ENCODE measurements at places on chromosomes 16 and 17.

GRCh38 chr16:68426347-68426652 lies 22.0 kb downstream of the SMPD3 start:
- H3K4me1 ChIP-seq, result no peaks in the 10 kb centered on the region
- H3K4me3 ChIP-seq, result no peak overlapping the region
- H3K36me3 ChIP-seq, result no peaks in the 10 kb centered on the region
- H3K27ac ChIP-seq, result no peak overlapping the region
- DNase-seq, result no peak
- no peaks in the 10 kb centered on the region for H3K27me3 ChIP-seq

DNA sequence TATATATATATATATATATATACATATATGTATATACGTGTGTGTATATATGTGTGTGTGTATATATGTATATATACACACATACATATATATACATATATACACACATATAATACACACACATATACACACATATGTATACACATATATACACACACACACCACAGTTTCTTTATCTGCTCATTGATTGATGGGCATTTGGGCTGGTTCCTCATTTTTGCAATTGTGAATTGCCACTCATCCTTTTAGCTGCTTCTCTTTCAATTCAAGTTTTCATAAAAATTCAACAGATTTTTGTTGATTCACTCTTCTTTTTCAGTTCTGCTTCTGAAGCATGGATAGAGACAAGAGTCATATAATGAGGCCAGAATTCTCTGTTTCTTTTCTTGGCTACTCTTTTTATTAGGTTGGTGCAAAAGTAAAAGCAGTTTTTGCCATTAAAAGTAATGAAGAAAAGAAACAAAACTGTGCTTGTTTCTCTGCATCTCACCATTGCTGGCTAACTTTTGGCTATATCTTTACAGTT lies 44.5 kb downstream of the SLFN5 start:
- H3K36me3 ChIP-seq, result no peaks in the 10 kb centered on the region
- no peaks in the 10 kb centered on the region for H3K4me1 ChIP-seq
- DNase-seq, result no peak
- H3K4me3 ChIP-seq, result no peak overlapping the region

- H3K36me3 ChIP-seq, result peaks cover 12% of the 10 kb centered on the region
- H3K4me1 ChIP-seq, result no peaks in the 10 kb centered on the region
- H3K4me3 ChIP-seq, result no peak overlapping the region
- H3K27ac ChIP-seq, result no peak overlapping the region
- no peak for DNase-seq
- H3K27me3 ChIP-seq, result no peaks in the 10 kb centered on the region
These were observed 49.2 kb downstream of the PDPK1 start for GRCh38 chr16:2586901-2587480.

DNA sequence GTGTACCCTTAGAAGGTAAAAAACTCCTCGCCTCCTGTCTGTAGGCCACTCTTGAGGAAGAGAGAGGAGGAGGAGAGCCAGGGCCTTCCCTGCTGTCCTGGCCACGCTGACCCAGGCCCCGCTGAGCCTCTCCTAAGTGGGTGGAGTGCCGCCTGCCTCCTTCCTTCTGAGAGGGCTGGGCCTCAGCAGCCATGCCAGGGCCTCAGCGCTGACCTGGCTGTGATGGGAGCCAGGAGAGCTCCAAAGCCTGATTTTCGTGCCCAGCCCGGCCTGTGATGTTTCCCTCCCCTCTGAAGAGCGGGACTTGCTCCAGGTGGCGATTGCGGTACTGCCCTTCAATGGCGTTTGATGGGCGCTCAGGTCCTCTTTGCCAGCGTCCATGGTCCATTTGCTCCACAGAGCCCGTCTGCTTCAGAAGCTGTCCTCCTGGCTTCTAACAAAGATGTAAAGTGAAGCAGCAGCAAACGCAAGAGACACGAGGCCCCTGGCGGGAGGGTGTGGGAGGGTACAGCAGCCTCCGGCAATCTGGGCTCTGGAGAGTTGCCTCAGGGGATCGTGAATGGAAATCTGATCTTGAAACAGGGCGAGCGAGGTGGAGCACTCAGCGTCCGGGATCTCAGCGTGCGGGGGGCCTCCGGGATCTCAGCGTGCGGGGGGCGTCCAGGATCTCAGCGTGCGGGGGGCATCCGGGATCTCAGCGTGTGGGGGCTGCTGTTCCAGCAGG lies 93.5 kb downstream of the NPIPB11 start:
- peak overlapping the region; percentile 16 for H3K27ac ChIP-seq
- no peak overlapping the region for H3K4me3 ChIP-seq
- H3K27me3 ChIP-seq, result no peaks in the 10 kb centered on the region
- H3K4me1 ChIP-seq, result peaks cover 26% of the 10 kb centered on the region
- no peak for DNase-seq
- H3K36me3 ChIP-seq, result no peaks in the 10 kb centered on the region

GRCh38 chr17:46986366-46986765 lies 7.3 kb upstream of the RPRML start:
- no peak overlapping the region for H3K4me3 ChIP-seq
- DNase-seq, result no peak
- H3K36me3 ChIP-seq, result no peaks in the 10 kb centered on the region
- no peak overlapping the region for H3K27ac ChIP-seq
- no peaks in the 10 kb centered on the region for H3K27me3 ChIP-seq

GRCh38 chr17:14044702-14045101 lies 24.6 kb upstream of the COX10 start:
- no peaks in the 10 kb centered on the region for H3K4me1 ChIP-seq
- no peak for DNase-seq
- H3K27me3 ChIP-seq, result no peaks in the 10 kb centered on the region
- H3K27ac ChIP-seq, result no peak overlapping the region

GRCh38 chr17:64217249-64217691 lies 45.8 kb downstream of the TEX2 start:
- H3K27ac ChIP-seq, result peak overlapping the region; percentile 71
- no peaks in the 10 kb centered on the region for H3K27me3 ChIP-seq
- peaks cover 50% of the 10 kb centered on the region for H3K4me1 ChIP-seq
- no peak for DNase-seq
- no peak overlapping the region for H3K4me3 ChIP-seq

GRCh38 chr17:71113347-71113746 lies 944.0 kb downstream of the KCNJ2 start:
- no peak overlapping the region for H3K27ac ChIP-seq
- no peaks in the 10 kb centered on the region for H3K4me1 ChIP-seq
- no peaks in the 10 kb centered on the region for H3K36me3 ChIP-seq
- H3K4me3 ChIP-seq, result no peak overlapping the region

GRCh38 chr16:50178491-50178941 lies 25.4 kb downstream of the TENT4B start:
- H3K4me3 ChIP-seq, result no peak overlapping the region
- no peaks in the 10 kb centered on the region for H3K36me3 ChIP-seq
- H3K4me1 ChIP-seq, result peaks cover 33% of the 10 kb centered on the region
- H3K27me3 ChIP-seq, result no peaks in the 10 kb centered on the region
- DNase-seq, result no peak

DNA sequence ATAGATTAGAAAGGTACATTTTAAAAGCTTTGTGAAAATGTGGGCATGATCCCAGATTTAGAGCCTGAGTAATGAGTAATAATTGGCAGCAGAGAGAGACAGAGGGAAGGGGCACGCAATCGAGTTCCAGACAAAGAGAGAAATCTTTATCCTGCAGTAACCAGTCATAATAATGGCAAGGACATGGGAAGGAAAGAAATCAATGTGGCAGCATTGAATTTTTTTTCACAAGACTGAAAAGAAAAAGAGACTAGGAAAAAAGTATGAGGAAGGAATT lies 790.8 kb upstream of the SOX9 start:
- no peak for DNase-seq
- H3K4me1 ChIP-seq, result peaks cover 21% of the 10 kb centered on the region
- no peaks in the 10 kb centered on the region for H3K27me3 ChIP-seq
- no peak overlapping the region for H3K4me3 ChIP-seq
- H3K36me3 ChIP-seq, result no peaks in the 10 kb centered on the region
- H3K27ac ChIP-seq, result no peak overlapping the region

- no peaks in the 10 kb centered on the region for H3K27me3 ChIP-seq
- peak overlapping the region; percentile 91 for H3K27ac ChIP-seq
- H3K4me3 ChIP-seq, result no peak overlapping the region
- no peak for DNase-seq
- H3K4me1 ChIP-seq, result peaks cover 93% of the 10 kb centered on the region
These were observed 3.1 kb downstream of the MMP15 start for GRCh38 chr16:58028541-58029070.

DNA sequence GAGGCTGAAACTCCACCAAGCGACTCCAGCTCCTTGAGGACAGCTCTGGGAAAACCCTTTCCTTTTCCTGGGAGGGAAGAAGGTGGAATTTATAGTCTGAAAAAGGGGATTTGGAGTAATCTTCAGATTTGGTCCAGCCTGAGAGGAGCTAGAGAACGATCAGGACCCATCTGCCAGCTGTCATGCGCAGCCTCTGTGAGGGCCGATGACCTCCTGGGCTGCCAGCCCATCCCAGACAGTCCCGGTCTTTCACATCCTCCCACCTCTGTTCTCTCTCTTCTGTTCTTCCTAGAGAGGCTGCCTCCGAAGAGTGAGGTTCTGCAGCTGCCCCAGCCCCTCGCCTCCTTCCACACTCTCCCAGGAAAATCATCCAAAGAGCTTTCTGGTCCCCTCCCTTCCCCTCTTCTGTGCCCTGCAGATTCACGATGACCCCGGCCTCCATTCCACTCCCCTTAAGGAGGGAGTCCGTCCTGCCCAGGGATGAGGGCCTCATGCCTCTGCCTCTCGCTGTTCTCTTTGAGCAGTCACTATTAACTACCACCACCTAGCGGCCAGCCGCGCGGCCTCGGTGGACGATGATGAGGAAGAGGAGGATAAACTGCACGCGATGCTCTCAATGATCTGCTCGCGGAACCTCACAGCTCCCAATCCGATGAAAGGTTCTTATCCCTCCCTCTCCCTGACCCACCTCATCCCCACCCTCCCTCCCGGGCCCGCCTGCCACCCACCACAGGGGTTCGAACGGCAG lies 29.6 kb downstream of the SGSM2 start:
- H3K27me3 ChIP-seq, result no peaks in the 10 kb centered on the region
- no peak for DNase-seq
- no peak overlapping the region for H3K4me3 ChIP-seq
- no peaks in the 10 kb centered on the region for H3K4me1 ChIP-seq

GRCh38 chr17:30915833-30916611 lies 5.7 kb upstream of the ADAP2 start:
- peaks cover 9% of the 10 kb centered on the region for H3K4me1 ChIP-seq
- no peaks in the 10 kb centered on the region for H3K36me3 ChIP-seq
- no peak for DNase-seq
- no peaks in the 10 kb centered on the region for H3K27me3 ChIP-seq

- no peak overlapping the region for H3K4me3 ChIP-seq
- H3K27me3 ChIP-seq, result no peaks in the 10 kb centered on the region
- no peaks in the 10 kb centered on the region for H3K4me1 ChIP-seq
- H3K36me3 ChIP-seq, result no peaks in the 10 kb centered on the region
These were observed 18.1 kb downstream of the PIPOX start for GRCh38 chr17:29061036-29061435.

GRCh38 chr17:80102664-80103448 lies 1.5 kb downstream of the GAA start:
- no peaks in the 10 kb centered on the region for H3K36me3 ChIP-seq
- no peak overlapping the region for H3K27ac ChIP-seq
- H3K4me1 ChIP-seq, result peaks cover 10% of the 10 kb centered on the region
- DNase-seq, result no peak
- no peak overlapping the region for H3K4me3 ChIP-seq
- H3K27me3 ChIP-seq, result no peaks in the 10 kb centered on the region

- H3K27ac ChIP-seq, result no peak overlapping the region
- H3K4me1 ChIP-seq, result peaks cover 11% of the 10 kb centered on the region
- H3K27me3 ChIP-seq, result peaks cover 7% of the 10 kb centered on the region
- H3K4me3 ChIP-seq, result no peak overlapping the region
These were observed 6.1 kb upstream of the ARHGAP23 start for GRCh38 chr17:38421871-38422827.

- H3K36me3 ChIP-seq, result no peaks in the 10 kb centered on the region
- no peak overlapping the region for H3K27ac ChIP-seq
- H3K4me1 ChIP-seq, result peaks cover 41% of the 10 kb centered on the region
These were observed 3.5 kb downstream of the FMNL1 start for GRCh38 chr17:45225051-45225700.

DNA sequence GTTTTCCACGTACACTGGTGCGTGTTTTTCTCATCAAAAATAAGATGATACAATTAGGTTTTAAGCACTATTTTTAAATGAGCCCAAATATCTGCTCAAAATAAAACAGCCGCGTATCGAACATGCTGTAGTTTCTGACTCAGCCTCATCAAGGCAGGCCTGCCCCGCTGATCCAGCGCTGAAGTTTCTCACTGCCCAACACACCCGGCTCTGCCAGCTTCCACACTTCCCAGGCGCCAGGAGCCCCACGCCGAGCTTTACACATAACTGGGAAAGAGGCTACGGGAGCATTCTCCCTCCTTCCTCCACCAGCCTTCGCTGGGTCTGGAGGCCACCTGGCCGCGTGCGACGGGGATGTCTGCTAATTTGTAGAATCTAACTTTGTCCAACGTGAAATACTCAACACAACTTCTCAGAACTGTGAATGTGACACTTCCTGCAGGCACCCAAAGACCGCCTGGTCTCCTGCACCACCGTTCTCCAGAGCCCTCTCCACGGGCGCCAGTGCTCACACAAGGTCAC lies 42.1 kb downstream of the MAP1LC3B start:
- H3K27ac ChIP-seq, result no peak overlapping the region
- no peak for DNase-seq
- H3K4me3 ChIP-seq, result no peak overlapping the region
- H3K4me1 ChIP-seq, result no peaks in the 10 kb centered on the region
- no peaks in the 10 kb centered on the region for H3K27me3 ChIP-seq

DNA sequence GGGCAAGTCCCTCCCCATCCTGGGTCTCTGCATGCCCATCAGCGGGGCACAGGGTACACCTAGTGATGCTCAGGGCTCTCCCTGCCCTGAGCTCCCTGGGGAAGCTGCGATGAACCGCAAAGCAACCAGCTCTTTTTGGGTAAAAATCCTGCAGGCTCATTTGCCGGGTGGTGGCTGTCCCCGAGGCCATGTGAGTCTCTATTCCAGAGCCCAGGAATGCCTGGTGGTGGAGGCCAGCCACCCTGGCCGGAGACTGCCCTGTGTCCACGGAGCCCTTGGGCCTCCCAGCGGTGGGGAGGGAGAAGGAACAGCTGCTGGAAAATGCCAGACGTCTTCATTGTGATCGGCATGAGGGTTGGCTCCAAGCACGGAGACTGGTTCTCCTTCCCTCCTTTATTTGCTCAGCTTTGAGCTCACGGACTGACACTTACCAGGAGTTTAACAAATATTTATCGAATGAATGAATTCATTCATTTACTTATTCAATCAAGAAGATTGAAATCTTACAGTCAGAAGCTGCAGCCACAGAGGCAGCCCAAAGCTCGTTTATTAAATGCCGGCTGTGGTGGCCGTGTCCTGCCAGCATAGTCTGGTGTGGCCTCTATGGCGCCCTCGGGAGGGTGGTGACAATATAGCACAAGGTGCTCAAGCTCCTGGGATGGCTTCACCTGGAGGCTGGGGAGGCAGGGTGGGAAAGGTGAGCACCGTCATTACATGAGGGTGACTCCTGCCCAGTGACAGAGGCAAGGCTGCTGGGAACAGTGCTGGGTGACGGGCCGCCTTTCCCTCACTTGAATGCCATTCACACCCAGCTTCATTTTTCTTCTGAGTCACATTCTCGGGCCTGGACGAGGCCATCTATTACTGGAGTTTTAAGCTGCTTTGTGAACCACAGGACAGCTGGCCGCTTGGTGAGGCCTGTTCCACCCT lies 31.1 kb upstream of the JPH3 start:
- DNase-seq, result peak; percentile 61
- no peaks in the 10 kb centered on the region for H3K36me3 ChIP-seq
- H3K27me3 ChIP-seq, result peaks cover 4% of the 10 kb centered on the region
- no peak overlapping the region for H3K4me3 ChIP-seq

GRCh38 chr17:996554-997344 lies at the start of gene TIMM22:
TSS of gene TIMM22 (plus strand) at chr17:997129. CDS start at chr17:997143, 14 bp downstream.
- peak within 1 kb of the TSS; percentile 79 for H3K4me3 ChIP-seq
- H3K4me1 ChIP-seq, result peaks cover 14% of the 10 kb centered on the region
- H3K27ac ChIP-seq, result peak within 1 kb of the TSS; percentile 81
- no peaks in the 10 kb centered on the region for H3K36me3 ChIP-seq
- H3K27me3 ChIP-seq, result no peaks in the 10 kb centered on the region
